Posterior vena cava (tissue), 2 donors: ENCODE measurements at places on chromosomes 12 and 14. TPM values are rescaled to one million over a fixed set of nuclear protein-coding genes. Genes with fewer than 3 reads are reported as not detected.

The PRKD1 gene
- total RNA-seq = 44.2 TPM

The SERPINA5 gene
- 5.2 TPM for total RNA-seq

The HIF1A gene
- total RNA-seq = 187 TPM

- DNase-seq = no peak
Measured at GRCh38 chr14:69149461-69150244, 3.3 kb downstream of the DCAF5 start.

GRCh38 chr12:31874961-31875608, 84.1 kb upstream of the RESF1 start:
- peak; percentile 85 for DNase-seq

GRCh38 chr14:31476131-31476866, 11.5 kb downstream of the GPR33 start:
- DNase-seq = no peak

DNA sequence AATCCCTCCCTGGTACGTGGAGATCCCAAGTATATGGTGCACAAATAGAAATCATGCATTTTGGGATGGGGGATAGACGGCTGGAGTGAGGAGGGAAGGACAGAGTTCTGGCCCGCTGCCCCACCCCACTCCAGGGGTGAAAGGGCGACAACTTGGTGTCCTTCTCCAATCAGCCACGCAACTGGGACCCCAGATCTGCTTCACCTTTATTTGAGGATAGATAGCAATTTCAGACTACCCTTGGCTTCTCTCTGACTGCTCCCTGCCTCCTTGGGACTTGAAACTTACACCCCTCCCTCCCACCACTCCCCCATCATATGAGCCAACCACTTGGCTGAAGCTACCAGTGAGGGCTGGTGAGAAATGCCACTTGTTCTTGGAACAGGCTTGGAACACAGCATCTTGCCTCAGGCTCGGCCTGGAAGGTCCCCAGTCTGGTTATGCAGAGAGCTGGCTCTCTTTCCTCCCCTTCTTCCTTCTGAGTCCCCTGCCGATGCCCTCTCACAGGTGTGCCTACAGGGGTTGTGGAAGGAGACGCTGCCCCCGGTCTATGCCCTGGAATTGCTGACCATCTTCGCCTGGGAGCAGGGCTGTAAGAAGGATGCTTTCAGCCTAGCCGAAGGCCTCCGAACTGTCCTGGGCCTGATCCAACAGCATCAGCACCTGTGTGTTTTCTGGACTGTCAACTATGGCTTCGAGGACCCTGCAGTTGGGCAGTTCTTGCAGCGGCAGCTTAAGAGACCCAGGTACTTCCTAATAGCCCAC, 8.1 kb downstream of the OAS3 start:
- no peak for DNase-seq

- DNase-seq = no peak
Measured at GRCh38 chr12:80677994-80678393, 29.4 kb upstream of the MYF6 start.

DNA sequence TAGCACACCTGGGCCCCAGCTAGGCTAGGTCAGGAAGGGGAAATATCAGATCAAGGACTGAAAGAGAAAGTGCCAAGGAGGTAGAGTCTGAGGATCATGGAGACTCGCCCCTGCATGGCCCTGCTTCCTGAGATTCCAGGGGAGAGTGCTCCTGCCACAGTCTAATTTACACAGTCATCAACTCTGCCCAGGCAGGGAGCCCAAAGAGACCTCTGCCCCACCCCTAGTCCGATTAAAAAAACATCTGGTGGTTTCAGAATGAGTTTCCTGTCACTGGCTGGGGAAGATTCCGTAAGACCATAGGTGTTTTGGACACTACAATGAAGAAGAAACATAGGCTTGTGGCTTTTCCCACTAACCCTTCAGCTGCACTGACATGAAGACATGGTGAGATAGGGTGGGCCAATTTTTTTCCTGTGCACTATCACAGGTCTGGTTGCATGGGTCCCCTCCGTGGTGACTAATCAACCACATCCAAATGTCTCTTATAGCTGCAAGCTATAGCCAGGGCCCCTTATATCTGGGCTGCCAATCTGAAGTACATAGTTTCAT, 31.5 kb upstream of the GZMB start:
- DNase-seq = no peak

DNA sequence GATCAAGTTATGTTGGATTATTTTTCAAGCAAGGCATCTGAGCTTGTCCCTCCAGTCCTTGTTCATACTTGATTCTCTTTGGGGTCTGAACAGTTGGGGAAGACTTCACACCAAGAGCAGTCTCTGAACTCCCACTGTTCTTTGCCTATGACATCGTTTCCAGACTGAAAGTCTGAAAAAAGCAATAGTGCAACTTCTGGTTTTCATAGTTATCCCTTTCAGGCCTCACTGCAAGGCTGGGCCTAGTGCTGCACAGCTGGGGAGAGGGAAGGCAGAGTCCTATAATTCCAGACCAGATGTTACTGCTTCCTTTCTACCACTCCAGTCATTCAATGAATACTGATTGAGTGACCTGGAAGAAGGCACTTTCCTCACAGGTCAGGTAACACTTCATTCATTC, 187.1 kb upstream of the CCND2 start:
- DNase-seq = no peak

- no peak for DNase-seq
Measured at GRCh38 chr12:25806271-25806670, 152.2 kb upstream of the RASSF8 start.

- no peak for DNase-seq
Measured at GRCh38 chr12:13583630-13584029, 387.1 kb downstream of the EMP1 start.

DNA sequence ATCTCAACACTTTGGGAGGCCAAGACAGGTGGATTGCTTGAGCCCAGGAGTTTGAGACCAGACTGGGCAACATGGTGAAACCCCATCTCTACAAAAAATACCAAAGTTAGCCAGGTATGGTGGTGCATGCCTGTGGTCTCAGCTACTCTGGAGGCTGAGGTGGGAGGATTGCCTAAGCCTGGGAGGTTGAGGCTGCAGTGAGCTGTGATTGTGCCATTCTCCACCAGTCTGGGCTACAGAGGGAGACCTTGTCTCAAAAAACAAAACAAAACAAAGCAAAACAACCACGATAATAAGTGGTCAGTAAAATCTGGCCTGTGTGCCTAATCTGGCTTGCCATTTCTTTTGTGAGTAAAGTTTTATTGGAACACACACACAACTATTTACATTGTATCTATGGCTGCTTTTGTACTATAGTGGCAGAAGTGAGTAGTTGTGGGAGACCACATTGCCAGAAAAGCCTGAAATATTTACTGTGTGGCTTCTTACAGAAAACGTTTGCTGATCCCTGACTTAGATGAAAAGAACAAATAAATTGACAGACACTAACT, 19.4 kb upstream of the KLRG1 start:
- DNase-seq = no peak

DNA sequence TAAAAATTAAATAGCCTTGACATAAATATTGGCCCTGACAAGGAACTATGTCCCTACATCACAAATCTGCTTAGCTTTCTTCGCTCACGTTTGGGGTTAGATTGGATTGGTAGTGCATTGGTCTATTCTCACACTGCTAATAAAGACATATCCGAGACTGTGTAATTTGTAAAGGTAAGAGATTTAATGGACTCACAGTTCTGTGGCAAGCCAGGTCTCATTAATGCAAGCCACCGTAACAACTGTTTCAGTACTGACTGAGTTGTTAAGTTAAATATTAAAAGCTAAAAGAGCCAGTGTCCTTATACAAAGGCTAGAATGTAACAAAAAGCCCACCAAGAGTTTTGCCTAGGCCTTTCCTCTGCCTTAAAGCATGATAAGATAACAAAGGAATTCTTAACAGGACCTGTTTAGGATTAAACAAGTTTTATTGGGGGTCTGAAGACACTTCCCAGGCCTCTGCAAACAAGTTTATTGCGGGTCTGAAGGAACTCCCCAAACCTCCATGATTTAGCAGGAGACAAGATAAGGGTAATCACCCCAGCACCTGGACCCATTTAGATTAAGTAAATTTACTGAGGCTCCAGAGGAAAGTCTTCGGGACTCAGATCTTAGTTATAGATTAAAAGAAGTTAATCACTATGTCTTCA, 88.2 kb upstream of the PTGDR start:
- no peak for DNase-seq

GRCh38 chr14:58733451-58734208, 95.9 kb downstream of the DACT1 start:
- no peak for DNase-seq

- no peak for DNase-seq
Measured at GRCh38 chr14:68950111-68950510, 29.0 kb downstream of the ACTN1 start.

GRCh38 chr12:58502226-58502625, 418.1 kb downstream of the LRIG3 start:
- no peak for DNase-seq

DNA sequence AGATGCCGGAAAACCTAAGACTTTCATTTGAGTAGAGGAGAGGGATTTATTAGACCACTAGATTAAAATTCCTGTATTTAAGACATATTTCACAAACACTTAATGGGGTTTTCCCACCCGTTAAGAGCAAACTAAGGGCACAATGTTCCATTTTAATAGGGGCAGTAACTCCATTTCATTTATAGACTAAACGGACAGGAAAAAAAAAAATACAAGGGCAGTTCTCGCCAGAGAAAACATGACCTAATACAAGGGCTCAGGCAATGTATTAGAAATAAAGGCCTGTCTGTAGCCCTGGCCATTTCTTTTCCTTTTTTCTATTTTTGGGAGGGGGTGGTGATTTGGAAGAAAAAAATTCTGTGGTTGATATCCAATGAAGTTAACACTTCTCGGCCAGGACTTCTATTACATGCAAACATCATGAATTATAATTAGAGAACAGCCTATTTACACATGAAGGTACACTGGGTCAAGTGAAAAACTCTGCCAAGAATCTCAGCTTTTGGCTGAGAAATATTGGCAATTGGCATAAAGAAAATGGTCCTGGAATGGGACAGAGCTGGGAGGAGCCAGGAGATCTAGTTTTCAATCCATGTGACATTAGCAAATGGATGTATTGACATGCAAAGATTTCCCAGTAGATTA, 641.1 kb upstream of the TBX3 start:
- no peak for DNase-seq
